Activated CD8-positive, alpha-beta memory T cell treated with anti-CD3 and anti-CD28 coated beads for 1 hour (primary cell): ENCODE measurements at places on chromosomes 16 and 17.
A peak's percentile ranks its signal among the peaks of the same experiment; 100 is the strongest.

- DNase-seq, result no peak
These were observed 168.0 kb downstream of the AATF start for GRCh38 chr17:37116671-37117185.

DNA sequence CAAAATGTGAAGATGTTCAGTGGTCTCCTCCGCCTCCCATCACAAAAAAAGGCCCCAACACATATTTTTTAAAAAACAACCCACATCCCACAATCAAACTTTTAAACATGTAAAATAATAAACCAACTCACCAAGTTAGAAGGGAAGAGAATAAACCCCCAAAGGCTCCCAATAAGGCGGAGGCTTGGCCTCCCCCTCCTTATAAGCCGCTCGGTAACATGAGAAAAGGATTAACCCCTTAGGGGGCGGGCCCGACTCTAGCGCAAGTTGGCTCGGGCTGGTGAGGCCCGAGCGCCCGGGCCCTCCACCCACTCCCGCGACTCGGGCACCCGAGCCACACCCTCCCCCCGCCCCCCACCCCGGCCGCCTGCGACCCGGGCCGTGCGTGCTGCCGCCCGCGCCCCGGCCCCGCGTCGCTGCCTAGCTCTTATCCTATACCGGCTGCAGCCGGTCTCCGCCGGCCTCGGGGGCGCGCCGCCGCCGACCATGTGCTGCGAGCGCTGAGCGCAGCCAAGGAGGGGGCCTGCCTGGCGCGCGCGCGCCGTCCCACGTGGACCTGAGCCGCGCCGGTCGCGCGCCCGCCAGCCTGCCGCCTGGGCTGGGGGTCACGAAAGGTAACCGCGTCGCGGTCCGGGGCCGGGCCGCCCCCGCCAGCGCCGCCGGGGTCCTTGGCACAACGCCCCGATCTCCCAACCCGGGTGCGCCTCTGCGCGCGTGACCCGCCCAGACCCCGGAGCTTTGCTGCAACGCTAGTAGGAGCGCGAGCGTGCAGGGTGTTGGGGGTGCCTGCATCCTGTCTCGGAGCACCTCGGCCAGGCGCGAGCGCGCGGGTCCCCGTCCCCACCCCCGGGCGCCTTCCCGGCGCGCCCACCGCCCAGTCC lies at the start of the genes ARSG and SLC16A6:
Gene ARSG, plus strand, starts transcription at position 541 of the 881 bp plus-strand sequence. CDS start 15,999 bp downstream, outside the sequence.
Gene SLC16A6, minus strand, starts transcription at position 173 of the 881 bp plus-strand sequence. CDS start 12,807 bp downstream, outside the sequence.
- peak; percentile 76 for DNase-seq

- no peak for DNase-seq
These were observed 12.8 kb upstream of the GNG13 start for GRCh38 chr16:813204-813915.

DNA sequence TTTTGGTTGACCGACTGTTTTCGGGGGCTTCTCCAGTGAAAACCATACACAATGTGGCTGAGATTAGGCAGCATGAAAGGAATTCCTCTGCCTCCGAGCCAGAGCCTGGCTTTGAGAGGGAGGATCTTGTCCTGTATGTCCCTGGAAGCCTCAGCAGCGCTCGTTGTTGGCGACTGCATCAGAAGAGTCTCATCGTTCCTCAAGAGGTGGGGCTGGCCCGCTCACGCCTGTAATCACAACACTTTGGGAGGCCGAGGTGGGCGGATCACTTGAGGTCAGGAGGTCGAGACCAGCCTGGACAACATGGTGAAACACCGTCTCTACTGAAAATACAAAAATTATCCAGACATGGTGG lies 15.0 kb downstream of the HS3ST6 start:
- no peak for DNase-seq

GRCh38 chr17:75830164-75831031 lies 13.8 kb downstream of the UNC13D start:
- DNase-seq, result no peak

DNA sequence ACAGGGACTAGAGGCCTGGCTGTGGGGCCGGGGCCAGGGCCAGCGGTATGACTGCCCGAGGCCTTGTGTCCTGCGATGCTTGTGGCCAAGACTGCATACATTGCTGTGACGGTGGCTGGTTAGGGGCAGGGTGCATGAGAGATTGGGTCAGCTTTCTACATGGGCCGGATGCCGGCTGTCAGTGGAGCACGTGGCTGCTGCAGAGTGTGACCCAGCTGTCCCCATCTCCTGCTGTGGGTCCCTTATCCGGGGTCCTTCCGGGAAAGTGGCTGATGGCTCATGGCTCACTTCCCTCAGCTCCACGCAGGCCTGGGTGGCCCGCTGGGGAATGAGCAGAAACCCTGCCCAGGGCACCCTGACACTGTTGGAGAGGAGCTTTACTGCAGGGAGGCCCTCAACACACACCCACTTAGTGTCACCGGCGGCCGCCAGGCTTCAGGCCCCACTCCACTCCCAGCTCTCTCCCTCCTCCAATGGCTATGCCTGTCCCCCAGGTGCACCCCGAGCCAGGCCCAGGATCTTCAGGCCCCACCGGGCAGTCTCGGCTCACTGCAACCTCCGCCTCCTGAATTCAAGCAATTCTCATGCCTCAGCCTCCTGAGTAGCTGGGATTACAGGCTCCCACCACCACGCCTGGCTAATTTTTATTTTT lies 808 bp upstream of the RGS11 start:
- no peak for DNase-seq

GRCh38 chr16:3661922-3662321 lies 7.4 kb downstream of the DNASE1 start:
- DNase-seq, result no peak

- DNase-seq, result no peak
These were observed 311.3 kb downstream of the GRIN2A start for GRCh38 chr16:9870962-9871361.

DNA sequence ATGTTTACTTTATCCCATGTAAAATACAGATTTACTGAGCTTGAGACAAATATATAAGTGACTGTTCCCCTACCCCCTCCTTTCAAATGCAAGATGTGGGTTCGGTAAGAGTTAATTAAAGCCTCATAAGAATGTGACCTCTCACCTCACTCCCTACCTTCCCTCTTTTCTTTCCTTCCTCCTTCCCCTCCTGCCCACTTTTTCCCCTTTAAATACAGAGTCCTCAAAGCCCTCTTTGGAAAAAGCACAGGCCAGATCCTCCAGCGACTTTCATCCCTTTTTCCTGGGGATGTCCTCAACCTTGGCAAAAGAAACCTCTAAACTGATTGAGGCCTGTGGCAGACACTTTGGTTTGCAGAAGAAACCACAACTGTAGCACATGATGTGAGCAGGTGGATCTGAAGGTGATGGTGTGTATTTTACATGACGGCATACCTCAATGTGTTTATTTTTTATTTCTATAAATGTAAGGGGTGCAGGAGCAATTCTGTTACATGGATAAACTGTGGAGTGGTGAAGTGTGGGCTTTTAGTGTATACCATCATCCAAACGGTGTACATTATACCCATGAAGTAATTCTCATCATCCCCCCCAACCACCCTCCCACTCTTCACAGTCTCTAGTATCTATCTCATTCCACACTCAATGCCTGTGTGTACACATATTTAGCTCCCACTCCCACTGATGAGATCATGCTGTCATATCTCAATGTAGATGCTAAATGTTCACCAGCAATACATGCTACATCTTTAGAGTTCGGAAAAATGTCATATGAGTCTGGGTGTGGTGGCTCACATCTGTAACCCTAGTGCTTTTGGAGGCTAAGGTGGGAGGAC lies 77.7 kb downstream of the XYLT1 start:
- no peak for DNase-seq

GRCh38 chr16:28217326-28217725 lies 5.6 kb upstream of the XPO6 start:
- DNase-seq, result no peak

DNA sequence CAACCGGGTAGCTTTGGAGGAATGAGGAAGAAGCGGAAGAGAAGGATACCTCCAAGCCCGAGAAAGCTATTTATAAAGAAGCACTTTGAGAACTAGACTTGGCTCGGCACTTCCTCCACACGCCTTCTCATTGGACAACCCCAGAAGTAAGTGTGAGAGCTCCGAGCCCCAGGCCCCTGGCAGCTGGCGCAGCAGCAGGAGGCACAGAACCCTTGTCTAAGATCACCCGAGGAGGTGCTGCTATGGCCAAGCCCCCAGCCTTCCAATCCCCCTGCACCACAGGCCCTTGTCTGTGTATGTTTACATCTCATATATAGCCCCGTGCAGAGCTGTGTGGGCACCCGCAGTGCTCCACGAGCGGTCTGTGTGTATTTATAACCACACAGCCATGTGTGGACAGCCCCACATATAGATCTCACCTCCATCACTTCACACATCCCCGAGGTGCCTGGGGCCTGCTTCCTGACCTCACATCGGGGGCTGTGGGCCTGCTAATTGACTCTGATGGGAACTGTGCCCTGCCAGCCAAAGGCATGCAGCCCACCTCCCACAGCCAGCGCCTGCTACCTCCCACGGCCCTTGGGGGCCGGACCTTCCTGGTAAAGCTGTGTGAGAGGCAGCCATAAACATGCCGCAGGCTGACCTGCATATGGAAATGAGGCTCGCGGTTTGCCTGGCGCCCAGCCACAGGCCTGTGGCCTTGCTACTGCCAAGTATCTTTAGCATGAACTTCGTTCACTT lies 96.1 kb downstream of the C17orf67 start:
- DNase-seq, result no peak

GRCh38 chr17:72472106-72472505 lies 351.3 kb downstream of the SOX9 start:
- DNase-seq, result no peak

- no peak for DNase-seq
These were observed 73.1 kb upstream of the CES5A start for GRCh38 chr16:55948230-55948629.

DNA sequence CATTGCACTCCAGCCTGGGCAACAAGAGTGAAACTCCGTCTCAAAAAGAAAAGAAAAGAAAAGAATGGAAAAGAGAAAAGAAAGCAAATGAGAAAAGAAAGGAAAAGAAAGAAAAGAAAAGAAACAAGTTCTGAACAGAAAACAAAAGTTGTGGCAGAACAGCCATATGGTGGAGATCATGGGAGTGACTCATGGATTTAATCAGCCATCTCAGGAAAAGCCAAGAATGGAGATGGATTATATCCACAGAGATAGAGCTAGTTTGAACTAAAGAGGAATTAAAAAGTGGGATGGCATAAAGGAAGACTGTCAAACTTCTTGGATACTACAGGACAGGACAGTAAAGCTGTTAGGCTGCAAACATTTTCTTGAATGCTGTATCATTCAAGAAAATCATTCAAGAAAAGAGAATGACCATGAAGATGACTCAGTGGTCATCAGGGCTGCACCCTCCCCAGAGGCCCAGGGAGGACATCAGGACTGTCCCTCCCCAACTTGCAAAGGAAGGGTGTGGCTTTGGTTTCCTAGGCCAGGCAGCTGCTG lies 120.6 kb downstream of the USP22 start:
- DNase-seq, result no peak

DNA sequence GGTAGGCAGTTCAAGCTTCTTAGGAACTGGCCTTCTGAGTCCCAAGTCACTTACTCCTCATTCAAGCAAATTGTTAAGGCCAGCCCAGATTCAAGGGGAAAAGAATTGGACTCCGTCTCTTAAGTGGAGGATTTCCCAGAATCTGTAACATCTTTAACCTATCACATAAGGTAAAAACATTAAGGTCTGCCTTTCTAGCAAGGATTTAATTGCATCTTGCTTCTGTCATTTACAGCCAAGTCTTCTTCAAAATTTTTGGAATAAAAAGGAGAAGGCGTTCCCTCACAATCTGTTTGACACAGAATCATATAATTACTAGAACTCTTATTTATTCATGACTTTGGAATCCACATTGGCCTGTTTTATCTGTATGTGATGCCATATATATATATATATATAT lies 56.5 kb upstream of the ADORA2B start:
- no peak for DNase-seq

DNA sequence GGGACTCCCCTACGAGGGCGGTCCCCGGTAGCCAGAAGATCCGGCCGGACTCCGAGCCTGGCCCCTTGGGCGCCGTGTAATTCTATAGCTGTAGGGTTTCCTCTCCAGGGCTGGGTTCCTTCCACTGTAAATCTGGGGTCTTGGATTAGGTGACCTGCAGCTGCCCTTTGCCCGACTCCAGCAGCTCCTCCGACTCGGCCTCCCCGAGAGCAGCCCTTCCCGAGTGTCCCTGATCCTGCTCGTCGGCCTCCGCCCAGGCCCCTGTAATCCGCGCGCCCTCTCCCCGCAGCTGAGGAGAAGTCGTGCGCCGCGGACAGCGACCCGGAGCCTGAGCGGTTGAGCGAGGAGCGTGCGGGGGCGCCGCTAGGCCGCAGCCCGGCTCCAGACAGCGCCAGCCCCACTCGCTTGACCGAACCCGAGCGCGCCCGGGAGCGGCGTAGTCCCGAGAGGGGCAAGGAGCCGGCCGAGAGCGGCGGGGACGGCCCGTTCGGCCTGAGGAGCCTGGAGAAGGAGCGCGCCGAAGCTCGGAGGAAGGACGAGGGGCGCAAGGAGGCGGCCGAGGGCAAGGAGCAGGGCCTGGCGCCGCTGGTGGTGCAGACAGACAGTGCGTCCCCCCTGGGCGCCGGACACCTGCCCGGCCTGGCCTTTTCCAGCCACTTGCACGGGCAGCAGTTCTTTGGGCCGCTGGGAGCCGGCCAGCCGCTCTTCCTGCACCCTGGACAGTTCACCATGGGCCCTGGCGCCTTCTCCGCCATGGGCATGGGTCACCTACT lies 5.5 kb downstream of the TBX2 start:
- no peak for DNase-seq

- no peak for DNase-seq
These were observed 11.6 kb upstream of the MARCHF10 start for GRCh38 chr17:62819511-62820221.

GRCh38 chr17:38738007-38738662 lies 8.0 kb downstream of the CISD3 start:
- DNase-seq, result no peak

- DNase-seq, result no peak
These were observed 53.0 kb downstream of the GPRC5B start for GRCh38 chr16:19831678-19832077.

DNA sequence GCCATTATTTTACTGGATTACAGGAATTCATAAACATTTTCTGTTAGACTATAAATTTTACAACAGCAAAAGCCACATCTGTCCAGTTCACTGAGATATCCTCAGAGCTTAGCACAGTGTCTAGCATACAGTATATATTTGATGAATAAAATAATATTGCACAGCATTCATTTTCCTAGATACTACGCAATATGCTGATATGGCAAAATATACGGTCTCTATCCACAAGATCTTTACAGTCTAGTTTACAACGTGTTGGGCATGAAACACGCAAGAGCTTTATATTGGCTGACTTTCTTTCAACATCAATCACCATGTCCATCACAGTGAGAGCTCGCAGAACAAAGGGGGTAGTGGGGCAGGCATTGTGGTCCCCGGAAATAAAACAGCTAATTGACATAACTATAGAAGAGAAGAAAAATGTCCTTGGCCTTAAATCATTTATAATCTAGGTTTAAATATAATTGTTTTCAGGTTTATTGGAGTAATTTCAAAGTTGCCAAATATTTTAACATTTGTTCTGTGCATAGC lies 43.5 kb downstream of the ZNF652 start:
- no peak for DNase-seq

- DNase-seq, result no peak
These were observed 4.0 kb upstream of the SCRN2 start for GRCh38 chr17:47844814-47845715.

GRCh38 chr17:564526-565065 lies 150.0 kb downstream of the VPS53 start:
- DNase-seq, result no peak
